ENCODE measurements at places on chromosomes 6 and 20.

GRCh38 chr6:89352278-89353117 is at the start of gene UBE2J1:
Gene UBE2J1 (minus strand): TSS chr6:89352722. CDS start chr6:89352569, 153 bp downstream.
- DNase-seq: peak; percentile 89

DNA sequence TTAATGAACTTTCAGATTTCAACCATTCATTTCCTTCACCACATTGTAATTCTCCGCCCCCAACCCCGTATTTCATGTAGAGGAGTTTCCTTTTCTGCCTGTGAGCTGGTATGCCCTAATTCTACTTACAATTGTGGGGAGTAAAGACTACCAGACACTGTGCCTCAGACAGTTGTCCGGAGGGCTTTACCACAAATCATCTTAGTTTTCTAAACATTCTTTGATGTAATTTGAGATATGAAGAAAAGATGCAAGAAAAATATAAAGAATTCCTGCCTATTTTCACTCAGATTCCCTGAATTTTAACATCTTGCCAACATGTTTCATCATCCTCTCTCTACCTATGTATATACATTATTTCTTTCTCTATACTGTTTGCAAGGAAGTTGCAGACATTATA is 28.3 kb upstream of the LOC128125822 start:
- no peak for DNase-seq

DNA sequence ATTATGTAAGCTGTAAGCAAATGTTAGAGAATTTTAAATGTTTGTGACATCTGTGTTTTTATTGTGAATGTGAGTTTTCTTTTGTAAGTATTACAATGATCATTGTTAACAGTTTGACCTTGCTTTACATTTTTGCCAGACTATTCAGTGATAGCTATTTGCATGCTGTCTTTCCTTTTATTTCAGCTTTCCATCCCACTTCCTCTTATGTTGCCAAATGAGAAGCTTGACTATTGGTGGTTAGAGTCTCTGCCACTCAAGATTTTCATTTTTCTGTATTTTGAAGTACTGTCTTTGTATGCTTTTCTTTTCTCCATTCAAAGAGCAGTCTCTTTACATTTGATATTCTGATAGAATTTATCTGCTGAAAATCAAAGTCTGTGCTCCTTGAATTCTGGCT is 104.1 kb downstream of the PRIM2 start:
- no peak for DNase-seq

GRCh38 chr20:19407736-19408135 is 195.3 kb downstream of the SLC24A3 start:
- DNase-seq: no peak

GRCh38 chr6:163860287-163861081 is 446.0 kb downstream of the QKI start:
- no peak for DNase-seq

DNA sequence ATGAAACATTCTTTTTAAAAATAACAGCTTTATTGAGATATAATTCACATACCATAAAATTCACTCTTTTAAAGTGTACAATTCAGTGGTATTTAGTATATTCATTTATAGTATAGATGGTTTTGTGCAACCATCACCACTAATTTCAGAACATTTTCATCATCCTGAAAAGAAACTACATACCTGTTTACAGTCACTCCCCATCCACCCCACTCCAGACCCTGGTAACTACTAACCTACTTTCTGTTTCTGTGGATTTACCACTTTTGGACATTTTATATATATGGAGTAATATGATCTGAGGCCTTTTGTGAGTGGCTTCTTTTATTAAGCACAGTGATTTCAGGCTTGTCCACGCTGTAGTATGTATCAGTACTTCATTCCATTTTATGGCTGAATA is 2.5 kb upstream of the TMEM217 start:
- DNase-seq: no peak

- no peak for DNase-seq
Observed at GRCh38 chr6:127997496-127998164, 96.8 kb upstream of the THEMIS start.

Measured in putamen (tissue), 1 donor.